ENCODE measurements at places on chromosomes 1 and 21.

DNA sequence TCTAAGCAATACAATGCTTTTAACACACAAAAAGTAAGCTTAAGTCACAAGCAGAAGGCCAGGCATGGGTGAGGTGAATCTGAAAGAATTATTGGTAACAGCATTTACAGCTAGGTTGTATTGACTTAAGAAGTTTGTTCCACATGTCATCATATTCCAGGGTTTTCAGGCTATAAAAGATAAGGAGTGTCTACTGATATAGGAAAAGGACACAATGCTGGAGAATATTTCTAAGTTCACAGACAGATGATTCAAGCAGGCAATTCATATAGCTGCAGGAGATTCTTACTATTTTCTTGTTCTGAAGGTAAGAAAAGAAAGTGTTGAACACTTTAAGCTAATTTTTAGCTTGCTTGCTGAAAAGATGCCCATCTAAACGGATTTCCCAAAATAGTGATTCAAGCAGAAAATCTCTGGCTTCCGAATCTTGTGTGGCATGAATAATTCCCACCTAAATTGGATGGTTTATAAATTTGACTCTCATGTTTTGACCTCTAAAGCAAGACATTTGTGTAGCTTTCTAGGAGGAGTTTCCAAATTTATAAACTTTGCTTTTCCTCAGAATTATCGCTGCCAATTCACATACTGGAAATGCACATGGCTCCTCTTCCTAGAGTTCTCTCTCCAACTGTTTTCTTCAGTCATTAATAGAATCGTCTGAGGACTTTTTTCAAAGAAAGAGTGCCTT, 95.6 kb upstream of the LBR start:
- DNase-seq: no peak

GRCh38 chr1:14440731-14441130, 157.8 kb upstream of the KAZN start:
- no peak for DNase-seq

- DNase-seq: peak; percentile 19
Measured at GRCh38 chr1:53025034-53025768, 36.8 kb upstream of the PODN start.

- DNase-seq: no peak
Measured at GRCh38 chr1:58762806-58763205, 21.0 kb downstream of the JUN start.

Measured in RWPE1 (cell line).